Posterior cingulate gyrus (tissue), 11 donors: ENCODE measurements at places on chromosomes 4 and X.

GRCh38 chr4:4430492-4431195 lies 43.7 kb downstream of the NSG1 start:
- peak; percentile 38 for DNase-seq

DNA sequence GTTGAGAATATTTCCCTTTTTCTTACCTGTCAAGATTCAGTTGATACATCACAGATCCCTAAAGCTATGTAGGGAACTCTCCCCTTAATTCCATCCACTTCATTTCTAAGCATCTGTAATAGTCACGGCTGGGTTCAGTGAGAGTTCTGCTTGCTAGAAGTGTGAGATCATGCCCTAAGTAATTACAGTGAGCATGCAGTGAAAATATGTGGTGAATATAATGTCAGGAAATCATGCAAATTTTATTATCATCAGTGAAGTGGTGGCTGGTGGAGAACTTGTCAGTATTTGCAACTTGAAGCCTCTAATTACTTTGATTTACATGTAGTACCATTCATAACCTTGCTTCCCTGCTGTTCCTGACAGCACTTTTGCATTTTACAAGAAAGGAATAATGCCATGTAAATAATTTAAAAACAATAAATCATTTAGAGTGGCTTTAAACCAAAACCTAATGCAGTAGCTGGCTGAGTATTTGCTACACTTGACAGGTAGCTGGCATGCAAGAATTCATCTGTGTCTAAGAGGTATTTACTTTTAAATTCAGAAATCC lies 28.3 kb upstream of the CFAP299 start:
- no peak for DNase-seq

DNA sequence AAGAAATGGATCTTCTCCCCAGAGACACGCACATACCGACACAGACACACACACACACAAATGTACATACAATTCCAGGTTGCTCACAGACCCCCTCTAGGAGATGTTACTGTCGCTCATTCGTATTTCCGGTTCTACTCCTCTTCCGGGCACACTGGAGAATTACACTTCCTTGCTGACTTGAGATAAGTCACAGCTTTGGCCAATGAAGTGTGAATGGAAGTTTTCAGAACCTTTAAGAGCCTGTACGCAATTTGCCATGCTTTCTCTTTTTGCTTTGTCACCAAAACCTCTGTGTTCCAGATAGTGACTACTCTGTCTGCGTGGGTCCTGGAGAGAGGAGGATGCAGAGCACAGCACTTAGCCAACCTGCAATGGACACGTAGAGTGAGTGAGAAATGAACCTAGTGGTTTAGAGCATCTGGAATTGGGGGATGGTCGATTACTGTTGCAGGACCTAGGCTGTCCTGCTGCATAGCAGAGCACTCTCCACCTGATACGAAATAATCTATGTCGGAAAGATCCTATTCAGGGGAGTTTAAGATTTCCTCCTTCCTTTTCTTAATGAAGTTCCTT lies 239.5 kb upstream of the TET2 start:
- no peak for DNase-seq

DNA sequence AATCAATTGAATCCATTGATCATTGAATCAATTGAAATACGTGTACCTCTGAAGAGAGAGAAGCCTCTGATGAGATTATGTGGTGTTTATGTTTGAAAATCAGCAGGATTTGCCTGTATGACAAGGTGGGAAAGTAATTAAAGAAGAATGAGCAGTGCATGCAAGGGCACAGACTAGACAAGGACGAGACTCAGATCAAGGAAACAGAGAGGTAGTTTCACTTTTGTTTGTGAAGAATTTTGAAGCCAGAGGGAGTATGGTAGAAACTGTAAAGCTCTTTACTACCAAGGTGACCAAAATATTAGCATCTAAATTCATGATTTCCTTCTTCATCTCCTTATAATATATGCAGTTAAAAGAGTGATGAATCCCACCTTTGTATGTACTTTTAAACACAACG lies 1830.0 kb upstream of the IGFBP7 start:
- DNase-seq, result no peak

DNA sequence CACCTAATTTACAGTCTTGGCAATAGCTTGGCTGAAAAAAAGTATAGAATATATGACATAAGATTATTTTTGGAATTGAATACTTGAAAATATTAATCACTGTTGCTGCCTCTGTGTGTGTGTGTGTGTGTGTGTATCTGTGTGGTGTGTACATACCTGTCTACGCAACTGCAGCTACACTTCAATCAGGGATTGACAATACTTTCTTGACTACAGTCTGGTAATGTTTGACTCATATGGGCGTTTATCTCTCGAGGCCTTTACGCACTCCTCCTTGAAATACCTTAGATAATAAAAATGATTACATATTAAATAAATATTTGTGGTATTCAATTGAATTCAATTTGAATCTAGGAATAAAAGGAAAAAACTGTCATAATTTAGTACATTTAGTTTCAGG lies 565.2 kb downstream of the PCDH18 start:
- DNase-seq, result no peak

DNA sequence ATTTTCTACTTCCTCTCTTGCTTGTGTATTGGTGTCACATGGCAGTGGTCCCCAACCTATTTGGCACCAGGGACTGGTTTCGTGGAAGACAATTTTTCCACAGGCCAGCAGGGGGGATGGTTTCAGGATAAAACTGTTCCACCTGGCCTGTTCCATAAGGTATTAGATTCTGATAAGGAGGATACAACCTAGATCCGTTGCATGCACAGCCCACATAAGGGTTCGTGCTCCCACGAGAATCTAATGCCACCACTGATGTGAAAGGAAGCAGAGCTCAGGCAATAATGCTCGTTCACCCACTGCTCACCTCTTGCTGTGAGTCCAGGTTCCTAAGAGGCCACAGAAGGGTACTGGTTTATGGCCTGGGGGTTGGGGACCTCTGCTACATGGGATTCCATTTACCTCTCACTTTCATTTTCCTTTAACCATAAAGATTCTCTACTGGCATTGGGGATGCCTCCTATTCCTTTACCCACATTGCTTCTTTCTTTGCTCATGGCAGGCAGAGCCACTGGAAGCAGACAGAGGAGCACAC lies 38.1 kb downstream of the SEC31A start:
- DNase-seq, result no peak

DNA sequence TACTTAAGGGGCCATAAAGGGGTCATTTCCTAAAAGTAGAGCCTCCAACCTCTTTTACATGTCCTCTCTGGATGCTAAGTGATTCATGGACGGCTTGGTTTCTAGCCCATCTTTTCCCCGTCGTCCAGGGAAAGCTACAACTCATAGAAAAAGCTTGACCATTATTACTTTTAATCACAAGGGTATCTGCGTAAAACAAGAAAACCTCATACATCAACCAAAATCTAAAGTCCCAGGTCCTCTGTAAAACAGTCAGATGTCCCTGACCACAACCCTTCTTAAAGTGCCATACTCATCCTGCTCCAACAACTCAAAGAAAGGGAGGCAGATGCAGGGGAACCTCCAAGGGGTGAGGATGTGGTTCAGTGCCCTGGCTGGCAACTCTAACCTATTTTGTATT lies 29.6 kb downstream of the ADGRA3 start:
- DNase-seq, result no peak

DNA sequence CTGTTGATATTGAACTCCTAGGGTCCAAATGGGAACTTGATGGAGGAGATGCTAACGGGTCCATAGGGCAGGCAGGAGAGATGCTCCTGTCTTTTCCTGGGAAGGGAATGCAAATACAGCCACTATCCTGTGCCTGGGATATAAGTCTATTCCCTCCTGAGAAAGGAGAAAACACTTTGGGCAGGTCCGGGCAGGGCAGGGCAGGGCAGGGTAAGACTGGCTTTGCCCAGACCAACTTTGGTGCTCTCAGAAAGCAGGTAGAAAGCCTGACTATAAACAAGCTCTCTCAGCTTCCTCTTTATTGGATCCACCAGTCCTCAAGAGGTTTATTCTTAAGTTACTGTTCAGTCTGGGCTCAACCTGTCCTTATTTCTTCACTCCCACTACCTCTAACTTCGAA lies 232.3 kb downstream of the PTTG2 start:
- no peak for DNase-seq

DNA sequence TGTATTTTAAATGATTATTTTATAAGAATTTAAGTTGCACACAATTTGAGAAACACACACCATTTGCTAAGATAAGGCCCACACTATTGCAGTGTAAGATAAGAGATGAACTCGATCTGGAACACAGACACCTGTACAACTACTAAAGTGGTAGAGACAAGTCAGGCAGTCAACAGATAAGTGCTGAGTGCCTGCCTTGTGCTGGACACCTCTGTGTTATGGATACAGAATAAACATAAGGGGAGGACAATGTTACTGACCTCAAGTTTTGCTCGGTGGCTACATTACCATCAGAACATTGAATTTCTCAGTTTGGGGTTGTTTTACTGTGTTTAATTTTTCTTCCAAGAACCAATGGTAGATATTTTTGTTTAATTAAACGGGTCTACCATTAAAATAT lies 74.1 kb downstream of the RASGEF1B start:
- DNase-seq, result no peak

- DNase-seq, result no peak
These were observed 180.4 kb downstream of the MAML3 start for GRCh38 chr4:139973616-139974015.

DNA sequence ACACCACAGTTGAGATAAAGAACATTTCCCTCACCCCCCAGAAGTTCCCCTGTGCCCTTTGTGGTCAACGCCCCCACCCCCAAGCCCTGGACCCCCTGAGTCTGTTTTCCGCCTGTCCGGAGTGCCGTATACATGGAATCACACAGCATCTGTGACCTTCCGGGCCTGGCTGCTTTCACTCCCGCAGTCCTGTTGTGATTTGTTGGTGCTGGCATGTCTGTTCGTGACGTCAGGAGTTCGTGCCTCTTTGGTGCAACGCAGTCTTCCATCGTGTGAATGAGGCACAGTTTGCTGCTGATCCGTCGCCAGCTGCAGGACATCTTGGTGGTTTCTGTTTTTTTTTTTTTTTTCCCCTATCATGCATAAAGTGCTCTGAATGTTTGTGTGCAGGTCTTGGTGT lies 62.1 kb downstream of the PSAPL1 start:
- DNase-seq, result no peak

DNA sequence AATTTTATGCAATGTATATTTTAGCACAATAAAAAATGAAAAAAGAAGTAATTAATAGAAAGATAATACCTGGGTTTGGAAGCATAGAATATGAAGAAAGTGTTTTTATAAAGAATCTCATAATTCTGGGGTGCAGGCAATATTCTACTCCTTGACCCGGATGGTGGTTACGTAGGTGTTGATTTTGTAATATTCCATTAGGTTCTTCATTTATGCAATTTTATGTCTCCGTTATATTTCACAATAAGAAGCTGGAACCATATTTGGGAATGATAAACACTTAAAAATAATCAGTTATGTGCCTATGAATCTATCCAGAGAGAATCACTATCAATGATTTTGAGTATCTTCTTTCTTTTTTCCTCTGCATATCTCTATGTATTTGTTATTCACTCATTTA lies 38.5 kb downstream of the CHRNA9 start:
- no peak for DNase-seq

- DNase-seq, result no peak
These were observed 3.4 kb downstream of the DDX53 start for GRCh38 chrX:23003116-23003515.

GRCh38 chr4:112516471-112517066 lies 589 bp upstream of the NEUROG2 start:
- no peak for DNase-seq

GRCh38 chrX:40852586-40852985 lies 117.2 kb upstream of the MED14 start:
- no peak for DNase-seq

GRCh38 chrX:22173966-22174365 lies 98.7 kb upstream of the CBLL2 start:
- DNase-seq, result no peak
